Hindlimb muscle (tissue), 1 donor: ENCODE measurements at places on chromosomes 7 and 10. TPM values are rescaled to one million over a fixed set of nuclear protein-coding genes. Genes with fewer than 3 reads are reported as not detected.

MXI1 gene
- 25.3 TPM for polyA plus RNA-seq

- no peak for DNase-seq
Observed at GRCh38 chr7:156175003-156175402, 362.7 kb upstream of the SHH start.

DNA sequence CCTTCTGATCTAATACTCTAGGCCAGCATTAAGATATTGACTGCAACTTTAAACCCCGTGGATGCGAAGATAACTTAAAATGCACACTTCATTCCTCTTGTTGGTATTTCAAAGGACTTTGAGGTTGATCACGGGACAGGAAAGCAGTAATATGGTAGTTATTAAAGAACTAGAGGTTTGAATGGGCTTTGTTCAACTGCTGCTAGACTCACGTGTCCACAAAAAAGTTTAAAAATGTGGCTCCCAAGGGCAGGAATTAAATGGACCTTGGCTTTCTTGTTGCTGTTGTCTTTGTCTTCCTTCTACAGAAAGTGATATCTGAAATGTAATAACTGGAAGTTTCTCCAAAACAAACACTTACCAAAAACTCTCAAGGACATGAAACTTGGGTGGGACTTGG lies 186.3 kb downstream of the XPNPEP1 start:
- no peak for DNase-seq

DNA sequence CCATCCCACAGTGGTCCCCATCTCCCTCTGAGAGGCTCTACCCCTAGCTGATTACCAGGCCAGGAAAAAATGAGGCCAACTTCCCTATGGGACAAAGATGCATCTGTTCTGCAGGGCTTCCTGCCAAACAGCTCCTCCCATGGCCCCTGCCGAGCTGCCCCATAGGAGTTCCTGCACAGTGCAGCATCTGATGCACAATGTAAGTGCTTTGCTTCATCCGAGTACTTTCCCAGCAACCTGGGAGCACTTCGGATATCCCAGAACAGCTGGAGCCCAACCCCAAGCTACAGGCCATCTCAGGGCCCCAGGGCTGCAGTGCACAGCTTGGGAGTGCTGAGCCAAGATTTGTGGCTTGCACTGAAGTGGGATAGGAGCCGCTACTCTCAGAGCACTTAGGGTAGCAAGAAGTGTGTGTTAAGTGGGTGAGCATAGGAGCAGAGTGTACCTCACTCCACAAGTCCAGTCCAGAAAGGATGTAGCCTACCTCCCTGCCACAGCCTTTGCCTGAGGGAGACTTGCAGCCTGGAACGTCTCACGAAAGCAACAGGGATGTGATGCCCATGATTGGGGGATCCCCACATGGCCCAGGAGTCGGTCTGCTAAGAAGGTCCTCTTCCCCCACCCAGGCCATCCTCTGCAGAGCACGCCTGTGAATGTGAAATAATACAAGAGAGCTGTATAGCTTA lies 209.6 kb upstream of the VWC2 start:
- no peak for DNase-seq

GRCh38 chr10:43444897-43445466 lies 8.1 kb downstream of the ZNF487 start:
- no peak for DNase-seq
